ENCODE measurements at places on chromosomes 5 and 9.

DNA sequence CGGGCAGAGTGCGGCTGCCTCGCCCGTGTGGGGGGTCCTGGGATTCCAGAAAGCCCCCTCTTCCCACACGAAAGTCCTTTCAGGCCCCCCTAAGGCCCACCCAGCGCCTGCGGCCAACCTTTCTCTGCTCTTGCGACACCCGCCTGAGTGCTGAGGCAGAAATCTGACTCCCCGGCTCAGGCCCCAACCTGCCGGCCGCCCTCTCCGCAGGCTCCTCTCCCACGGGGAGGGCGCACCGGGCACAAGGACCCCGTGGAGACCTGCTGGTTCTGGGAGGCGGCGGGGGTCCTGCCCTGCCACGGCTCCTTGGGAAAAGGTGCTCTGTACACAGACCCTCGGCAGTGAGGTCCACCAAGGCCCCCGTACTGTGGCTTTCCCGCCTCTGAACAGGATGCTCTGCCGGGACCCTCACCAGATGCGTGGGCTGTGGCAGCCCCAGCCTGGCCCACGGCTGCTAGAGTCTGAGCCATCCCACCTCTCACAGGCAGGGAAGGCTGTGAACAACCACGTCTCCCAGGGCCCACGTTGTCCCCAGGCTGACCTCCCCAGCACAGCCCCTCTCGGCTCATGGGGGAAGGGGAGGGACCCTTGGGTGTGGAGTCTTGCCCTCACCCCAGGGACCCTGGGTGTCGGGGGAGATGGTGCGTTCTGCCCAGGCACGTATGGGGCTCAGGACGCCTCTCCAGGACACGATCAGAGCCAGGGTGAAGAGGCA is 41.5 kb upstream of the EGFL7 start:
- DNase-seq = no peak

DNA sequence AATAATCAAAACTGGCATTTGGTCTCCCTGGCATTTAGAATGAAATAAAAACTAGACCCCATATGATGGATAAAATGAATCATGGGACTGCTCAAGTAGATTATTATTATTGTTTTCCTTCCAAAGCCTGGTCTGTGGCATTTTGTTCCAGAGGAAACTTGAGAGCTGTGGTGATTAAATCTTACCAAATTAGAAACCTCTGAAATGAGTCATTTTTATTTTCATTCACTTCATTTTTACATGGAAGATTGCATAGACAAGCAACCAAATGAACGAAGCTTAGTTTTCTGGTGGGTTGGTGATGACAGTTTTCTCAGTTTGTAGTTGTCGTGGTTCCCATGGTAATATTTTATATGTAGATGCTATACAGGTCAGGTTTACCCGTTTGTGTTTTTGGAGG is 23.4 kb downstream of the PAM start:
- DNase-seq = no peak

DNA sequence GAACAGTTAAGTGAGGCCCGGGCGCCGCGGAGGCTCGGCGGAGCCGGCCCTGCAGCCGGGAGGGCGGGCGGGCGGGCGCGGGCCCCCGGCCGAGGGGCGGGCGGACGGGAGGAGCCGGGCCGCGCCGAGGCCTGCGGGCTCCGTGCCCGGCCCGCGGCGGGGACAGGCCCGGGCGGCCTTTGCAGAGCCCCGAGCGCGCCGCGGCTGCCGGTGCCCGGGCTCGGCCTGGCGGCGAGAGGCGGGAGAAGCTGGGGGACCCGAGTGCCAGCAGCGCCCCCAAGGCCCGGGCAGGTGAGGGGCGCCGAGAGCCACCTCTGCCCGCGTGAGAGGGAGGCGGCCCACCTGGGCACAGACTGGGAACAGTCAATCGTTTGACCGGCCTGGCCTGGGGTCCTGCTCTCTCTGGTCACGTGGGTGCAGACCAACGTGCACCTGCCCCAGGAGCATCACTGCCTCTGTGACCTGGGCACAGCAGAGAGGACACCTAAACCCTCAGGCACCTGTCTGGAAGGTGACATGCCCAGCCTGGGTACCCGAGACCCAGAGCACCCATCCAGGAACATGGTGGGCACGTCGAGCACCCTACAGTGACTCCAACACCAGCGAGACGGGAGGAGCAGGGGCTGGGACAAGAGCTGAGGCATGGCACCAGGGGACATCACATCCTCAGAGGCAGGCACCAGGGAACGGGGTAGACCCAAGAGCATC is 531 bp downstream of the MVB12B start:
- no peak for DNase-seq

DNA sequence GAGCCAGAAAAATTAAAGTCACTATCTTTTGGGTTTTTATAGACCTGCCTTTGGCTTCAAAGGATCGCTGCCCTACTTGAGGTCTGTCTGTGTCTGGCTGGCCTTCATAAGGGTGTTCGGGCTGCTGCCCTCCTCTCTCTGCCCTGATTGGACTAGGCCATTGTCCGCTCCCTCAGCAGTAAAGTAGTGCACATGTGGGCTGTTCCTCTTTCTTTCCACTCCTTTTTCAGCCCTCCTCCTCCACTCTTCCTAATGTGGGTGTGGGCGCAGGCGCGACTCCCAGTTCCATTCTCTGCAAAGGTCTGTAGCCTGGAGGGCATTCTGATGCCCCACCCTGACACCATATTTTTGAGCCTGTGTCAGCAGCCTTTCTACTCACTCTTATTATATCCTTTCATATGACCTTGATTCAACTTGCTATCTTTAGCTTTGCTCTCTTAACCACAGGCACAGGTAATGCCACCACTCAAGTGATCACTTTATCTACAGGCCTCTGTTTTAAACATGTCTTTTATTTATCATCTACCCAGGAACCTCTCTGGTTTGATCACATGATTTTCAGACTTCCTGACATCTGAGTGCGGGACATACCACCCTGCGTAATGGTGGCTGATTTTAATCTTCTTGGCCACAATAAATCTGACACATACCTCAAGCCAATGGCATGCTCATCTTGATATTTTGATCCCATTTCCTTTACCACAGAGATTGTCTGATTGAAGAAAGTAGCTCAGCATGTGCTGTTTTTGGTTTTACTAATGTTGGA is 144.5 kb downstream of the AOPEP start:
- DNase-seq = peak; percentile 13

DNA sequence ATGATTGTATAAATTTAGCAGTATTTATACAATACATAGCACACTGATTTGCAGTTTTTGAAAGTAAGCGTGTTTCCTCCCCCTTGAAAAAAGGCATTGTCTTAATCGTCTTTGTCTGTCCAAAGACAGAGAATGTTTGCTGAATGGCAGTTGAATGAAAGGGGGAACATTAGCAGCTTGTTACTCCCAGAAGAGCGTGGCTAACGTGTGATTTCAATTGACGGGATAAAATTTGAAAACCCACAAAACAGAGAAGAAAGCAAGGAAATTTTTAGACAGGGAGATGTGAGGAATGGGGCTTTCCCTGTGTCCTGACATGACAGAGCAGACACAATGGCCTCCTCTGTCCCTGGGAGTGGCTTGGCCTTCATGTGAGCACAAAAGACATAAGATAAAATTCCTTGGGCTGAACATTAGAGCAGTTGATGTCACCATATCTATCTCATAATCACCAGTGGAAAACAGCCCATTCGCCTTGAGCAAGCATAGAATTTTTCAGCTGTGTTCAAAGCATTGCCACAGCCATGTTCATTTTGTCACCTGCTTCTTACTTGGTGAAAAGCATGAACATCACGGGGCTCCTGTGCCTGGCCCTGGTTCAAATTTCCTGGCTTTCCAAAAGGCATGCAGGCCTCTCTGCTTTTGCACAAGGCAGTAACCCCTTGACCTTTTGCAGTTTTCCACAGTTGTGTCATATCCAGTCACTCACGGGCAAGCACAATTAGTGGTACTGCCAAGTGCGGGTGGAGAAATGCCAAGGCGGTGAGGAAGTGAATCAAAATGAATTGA is 126.9 kb downstream of the TLE1 start:
- DNase-seq = no peak

DNA sequence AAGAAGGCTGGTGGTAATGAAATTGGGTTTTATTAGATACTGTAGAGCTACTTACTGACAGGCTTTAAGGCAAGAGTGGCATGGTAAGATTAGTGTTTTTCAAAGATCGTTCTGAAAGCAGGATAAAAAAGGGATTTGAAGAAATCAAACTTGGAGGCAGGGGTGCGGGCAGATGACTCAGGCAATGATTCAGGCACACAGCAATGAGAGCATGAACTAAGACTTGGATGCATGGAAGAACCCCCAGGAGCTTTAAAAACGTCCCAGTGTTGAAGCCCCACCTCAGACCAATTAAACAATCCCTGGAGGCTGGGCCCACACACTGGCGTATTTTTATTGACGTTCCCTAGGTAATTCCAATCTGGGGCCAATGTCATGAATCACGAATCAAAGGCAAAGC is 102.5 kb downstream of the SREK1 start:
- DNase-seq = no peak

DNA sequence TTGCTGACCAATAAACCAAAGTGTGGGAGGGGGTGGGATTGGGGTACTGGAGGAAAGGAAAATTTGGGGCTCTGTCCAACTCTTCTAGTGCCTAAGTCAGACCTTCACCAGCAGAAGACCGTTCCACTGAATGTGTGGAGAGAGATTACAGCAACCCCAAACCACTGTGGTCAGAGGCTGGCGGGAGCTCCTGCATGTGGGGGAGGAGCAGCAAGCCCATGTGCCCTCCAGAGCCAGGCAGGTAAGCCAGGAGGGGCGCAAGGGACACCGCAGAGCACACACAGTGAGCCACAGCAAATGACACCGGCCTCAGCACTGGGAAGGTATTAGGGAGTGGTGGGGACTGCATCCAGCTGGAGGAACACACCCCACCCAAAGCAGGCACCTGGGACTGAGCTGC is 62.9 kb downstream of the SMIM23 start:
- no peak for DNase-seq

DNA sequence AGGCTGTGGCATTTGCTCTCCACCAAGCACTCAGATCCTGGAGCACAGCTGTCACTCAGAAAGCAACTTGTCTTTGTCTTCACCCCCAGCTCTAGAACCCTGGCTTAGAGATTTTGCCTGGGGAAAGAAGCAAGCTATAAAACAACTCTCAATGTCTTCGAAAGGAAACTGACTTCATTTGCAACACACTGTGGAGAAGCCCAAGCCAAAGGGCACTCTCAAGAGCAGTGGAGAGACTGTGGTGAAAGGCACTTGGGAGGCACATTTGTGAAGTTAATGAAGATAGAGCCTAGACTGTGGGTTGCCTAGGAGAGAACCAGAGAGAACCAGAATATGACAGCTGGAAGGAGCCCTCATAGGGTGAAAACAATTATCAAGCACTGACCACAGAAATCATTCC is 103.4 kb downstream of the CFAP95 start:
- DNase-seq = no peak

GRCh38 chr9:65449423-65449822 is 164.4 kb upstream of the FOXD4L5 start:
- no peak for DNase-seq

DNA sequence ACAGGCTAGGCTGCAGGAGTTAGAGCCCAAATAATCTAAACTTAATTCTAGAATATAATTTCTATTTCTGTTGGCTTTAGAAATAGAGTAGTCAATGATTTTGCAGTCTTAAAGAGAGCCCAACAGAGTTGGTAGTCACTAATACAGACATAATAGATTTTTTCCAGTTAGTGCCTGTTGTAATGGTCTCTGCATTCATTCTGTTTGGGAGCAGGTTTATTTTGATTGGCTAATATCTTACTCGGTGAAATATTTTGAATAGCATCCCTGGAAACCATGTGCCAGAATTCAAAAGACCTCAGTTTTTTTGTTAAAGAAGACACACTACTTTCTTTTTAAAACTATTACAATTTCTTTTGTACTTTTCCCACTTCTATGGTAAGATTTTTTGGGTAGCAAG is 107.2 kb downstream of the RASGRF2 start:
- no peak for DNase-seq

DNA sequence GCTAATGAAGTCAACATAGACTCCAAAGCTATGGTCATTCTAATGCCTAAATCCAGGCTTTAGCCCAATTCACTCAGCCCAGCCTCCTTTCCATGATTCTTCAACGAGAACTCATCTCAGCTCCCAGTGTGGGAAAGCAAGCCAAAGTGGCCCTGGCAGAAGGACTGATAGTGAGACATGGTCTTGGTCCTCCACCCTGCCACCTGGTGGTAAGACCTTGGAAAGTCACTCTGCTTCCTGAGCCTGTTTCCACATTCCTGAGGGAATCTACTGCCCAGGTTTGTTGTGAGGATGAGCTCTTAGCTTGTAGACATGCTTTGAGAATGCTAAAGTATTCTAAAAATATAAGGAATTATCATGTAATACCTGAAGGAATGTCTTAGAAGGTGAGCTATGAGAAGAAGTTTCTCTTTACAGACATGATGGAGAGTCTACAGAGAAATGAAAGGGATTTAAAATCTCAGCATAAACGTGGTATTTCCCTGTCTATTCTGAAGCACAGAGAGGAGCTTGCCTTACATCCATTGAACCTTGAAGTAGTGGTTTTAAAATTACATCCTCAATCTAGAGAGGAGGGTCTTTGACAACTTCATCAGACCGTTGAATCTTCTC is 173.5 kb downstream of the TRIM32 start:
- DNase-seq = no peak

DNA sequence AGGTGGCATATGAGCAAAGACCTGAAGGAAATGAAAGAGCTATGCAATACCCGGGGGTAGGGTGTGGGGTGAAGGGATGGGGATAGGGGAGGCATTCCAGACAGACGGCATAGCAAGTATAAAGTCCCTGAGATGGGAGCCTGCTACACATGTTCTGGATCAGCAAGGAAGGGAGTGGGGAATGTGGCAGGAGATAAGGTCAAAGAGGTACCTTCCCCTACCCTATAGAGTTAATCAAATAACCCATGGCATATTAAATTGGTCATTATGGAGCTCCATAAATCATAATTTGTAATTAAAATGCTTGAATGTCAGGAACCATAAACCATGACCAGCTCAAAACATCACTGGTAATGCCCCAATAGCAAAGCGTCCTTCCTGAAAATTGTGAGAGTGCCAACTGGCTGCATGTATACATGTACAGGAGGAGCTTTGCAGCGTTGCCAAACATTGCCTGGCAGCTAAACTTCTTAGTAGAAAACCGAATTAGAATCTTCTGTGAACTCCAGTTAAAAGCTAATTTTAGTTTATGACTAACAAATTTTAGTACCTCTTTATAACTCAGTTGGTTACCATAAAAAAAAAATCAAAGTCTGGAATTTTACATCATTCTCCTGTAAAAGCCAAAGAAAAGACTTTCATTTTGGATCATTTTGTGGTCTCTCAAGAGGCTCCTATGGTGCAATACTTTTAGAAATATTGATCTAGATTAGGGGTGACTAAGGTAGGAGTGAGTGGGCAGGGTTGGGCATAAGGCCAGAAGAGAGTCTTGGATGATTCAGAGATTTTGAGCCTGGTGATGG is 4.7 kb downstream of the DNAI1 start:
- no peak for DNase-seq

GRCh38 chr5:148645527-148645926 is 8.8 kb downstream of the HTR4 start:
- DNase-seq = no peak

- DNase-seq = no peak
Measured at GRCh38 chr5:175340180-175340579, 103.8 kb downstream of the DRD1 start.

GRCh38 chr9:83056174-83056573 is 6.8 kb downstream of the RASEF start:
- DNase-seq = no peak

GRCh38 chr5:130316971-130317680 is 412.9 kb downstream of the CHSY3 start:
- no peak for DNase-seq

GRCh38 chr9:34519321-34520020 is 3.3 kb downstream of the ENHO start:
- DNase-seq = no peak
